ENCODE measurements at places on chromosomes 12 and 14.

DNA sequence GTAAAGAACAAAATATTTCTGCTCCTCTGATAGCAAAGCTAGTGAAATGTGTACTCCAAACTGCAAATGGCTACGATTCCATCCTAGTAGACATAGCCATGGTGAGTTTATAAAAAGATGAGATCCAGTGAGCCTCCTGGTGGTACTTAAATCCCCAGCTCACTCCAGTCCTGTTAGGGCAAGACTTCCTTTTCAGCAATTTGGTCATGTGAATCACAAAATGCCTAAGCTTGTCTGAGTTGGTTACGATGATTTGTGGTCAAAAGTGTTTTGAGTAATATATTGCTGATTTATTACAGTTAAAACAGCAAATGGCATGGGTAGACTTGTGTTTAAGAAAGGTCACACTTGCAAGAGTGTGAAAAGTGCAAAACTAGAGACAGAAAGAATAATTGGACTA is 102.7 kb upstream of the NAV3 start:
- DNase-seq, result no peak

GRCh38 chr12:132954471-132955048 is 1.5 kb downstream of the ZNF605 start:
- no peak for DNase-seq

GRCh38 chr12:26246483-26247164 is 51.3 kb downstream of the SSPN start:
- no peak for DNase-seq

DNA sequence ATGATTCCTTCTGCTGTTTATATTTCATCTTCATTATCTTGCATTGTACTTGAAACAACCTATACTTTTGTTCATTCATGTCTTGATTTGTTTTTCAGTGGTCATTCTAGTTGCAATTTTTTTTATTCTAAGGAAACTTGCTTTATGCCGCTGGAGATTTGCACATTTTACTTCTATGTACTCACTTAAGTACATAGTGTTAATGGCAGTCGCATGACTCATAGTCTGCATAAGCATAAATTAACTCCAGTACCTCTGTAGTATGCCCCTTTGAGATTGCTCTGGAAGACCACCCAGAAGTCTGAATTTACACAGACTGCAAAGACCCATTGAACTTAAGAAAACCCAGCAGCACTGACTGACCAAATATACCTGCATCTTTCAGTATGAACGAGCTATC is 77.0 kb downstream of the MSRB3 start:
- no peak for DNase-seq

DNA sequence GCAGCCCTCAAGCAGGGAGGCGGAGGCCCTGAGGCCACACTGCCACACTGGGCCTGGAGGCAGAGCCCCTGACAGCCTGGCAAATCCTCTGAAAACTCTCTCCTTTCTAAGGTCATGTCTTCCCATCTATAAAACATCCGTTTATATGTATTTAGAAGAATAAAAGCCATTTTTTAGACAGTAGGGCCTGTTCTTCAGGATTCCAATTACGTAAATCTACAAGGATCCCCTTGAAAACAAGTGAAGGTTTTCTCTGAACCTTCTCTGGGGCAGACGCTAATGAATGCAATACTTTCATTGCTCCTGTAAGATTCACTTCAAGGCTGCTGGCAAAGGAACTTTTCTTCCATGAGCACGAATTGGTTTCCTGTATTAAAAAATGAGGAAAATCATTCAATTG is 12.8 kb downstream of the EIF2B2 start:
- no peak for DNase-seq

- no peak for DNase-seq
Observed at GRCh38 chr12:69756088-69756755, 17.6 kb downstream of the RAB3IP start.

DNA sequence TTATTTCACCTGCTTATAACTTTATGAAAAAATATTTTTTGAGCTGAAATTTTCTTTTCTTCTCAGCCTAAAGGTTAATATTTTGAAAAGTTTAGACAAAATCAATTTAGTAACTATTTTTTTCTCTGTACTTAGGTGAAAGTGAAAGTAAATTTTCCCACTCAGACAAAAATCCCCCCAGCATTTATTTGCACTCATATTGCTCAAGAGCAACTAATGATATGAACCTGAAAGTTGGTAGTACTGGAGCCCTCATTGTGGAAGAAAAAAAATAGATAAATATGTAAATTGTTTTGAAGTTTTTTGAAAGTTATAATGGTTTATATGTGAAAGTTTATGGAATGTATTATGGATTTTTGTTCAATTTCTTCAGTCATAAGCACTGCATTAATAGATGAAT is 1005.9 kb upstream of the ATXN7L3B start:
- DNase-seq, result no peak
